CD4-positive, CD25-positive, alpha-beta regulatory T cell (primary cell): ENCODE measurements at places on chromosomes 2 and 18. TPM values are rescaled to one million over a fixed set of nuclear protein-coding genes. Genes with fewer than 3 reads are reported as not detected.
A peak's percentile ranks its signal among the peaks of the same experiment; 100 is the strongest.

DNA sequence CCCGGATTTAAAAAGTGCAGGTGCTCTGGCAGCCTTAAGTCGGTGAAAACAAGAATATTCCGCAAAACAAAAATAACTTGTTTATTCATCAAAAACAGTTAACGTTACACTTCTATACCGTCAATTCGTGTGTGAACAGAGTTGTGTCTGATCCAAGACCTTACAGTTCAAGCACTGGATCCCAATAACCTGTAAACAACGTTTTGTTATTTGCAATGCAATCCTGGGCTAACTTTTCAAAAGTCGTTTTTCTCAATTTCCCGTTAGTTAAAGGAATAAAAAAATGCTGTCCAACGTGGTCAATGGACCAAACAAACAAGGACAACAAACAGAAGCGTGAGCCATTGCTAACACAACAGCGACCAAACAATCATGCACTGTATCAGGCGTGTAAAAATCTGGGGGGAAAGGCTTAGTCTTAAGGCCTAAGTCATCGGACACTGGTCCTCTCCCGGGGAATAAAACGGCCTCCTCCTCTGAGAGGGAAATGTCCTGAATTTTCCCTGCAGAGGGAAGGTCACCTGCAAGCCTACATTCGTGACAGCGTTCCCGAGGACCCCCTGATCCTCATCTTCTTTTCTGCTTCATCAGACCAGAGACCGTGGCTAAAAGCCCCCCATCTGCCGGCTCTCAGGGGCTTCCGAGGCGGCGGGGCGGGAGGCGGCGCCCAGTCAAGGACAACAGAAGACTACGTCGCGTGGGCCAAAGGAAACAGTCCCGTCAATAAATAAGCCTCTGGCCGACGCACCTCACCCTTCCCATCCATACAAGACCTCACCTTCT lies 490 bp downstream of the NDUFS1 start:
- H3K4me1 ChIP-seq: peaks cover 36% of the 10 kb centered on the region
- H3K4me3 ChIP-seq: peak overlapping the region; percentile 96
- DNase-seq: no peak
- H3K27me3 ChIP-seq: no peaks in the 10 kb centered on the region
- peak overlapping the region; percentile 93 for H3K27ac ChIP-seq

Gene YIPF4
- 14.0 TPM for polyA plus RNA-seq

- H3K36me3 ChIP-seq: no peaks in the 10 kb centered on the region
- no peaks in the 10 kb centered on the region for H3K27me3 ChIP-seq
- no peaks in the 10 kb centered on the region for H3K4me1 ChIP-seq
- no peak overlapping the region for H3K27ac ChIP-seq
Measured at GRCh38 chr18:52442686-52443085, 102.7 kb downstream of the DCC start.

Gene MC4R
- polyA plus RNA-seq: not detected

DNA sequence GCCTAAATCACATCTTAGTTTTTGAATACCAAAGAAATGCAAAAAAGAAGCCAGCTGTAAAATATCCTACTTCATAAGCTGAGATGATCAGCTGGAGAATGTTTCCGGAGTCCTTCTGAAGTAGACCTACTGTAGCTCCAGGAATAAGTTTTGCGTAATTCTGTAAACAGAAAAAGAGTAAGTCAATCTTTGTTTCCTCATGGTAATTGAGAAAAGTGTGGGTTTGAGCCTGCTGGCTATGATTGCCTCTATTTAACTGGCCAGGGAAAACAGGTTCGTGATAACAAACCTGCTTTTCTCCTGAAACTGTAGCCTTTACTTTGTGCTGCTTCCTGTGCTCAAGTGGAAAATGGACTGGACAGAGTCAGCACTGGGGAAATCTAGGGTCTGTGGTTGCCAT lies 58.2 kb downstream of the ITGB6 start:
- H3K4me3 ChIP-seq: no peak overlapping the region
- no peaks in the 10 kb centered on the region for H3K36me3 ChIP-seq
- no peaks in the 10 kb centered on the region for H3K4me1 ChIP-seq
- no peak overlapping the region for H3K27ac ChIP-seq

DNA sequence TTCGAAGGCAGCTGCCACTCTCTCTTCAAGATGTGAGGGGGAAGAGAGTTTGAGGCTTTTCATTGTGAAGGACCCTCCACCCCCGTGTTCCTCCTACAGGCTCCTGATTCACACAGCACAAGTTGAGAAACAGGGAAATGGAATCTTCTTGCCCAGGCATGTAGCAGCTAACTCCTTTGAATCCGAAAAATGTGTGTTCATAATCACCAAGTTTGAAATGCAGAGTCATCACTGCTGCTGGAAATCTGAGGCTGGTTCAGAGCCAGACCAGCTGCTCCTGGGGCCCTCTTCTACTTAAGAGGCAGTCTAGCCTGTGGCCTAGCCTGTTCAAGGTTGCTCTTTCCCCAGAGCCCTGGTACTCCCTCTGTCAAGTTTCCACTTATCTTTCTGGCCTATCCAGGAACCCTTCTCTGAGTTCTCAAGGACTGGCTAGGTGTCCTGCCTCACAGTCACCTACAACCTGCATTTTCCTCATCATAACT lies 166.4 kb downstream of the TMEM247 start:
- no peak overlapping the region for H3K27ac ChIP-seq
- no peaks in the 10 kb centered on the region for H3K4me1 ChIP-seq
- H3K4me3 ChIP-seq: no peak overlapping the region
- H3K36me3 ChIP-seq: no peaks in the 10 kb centered on the region
- H3K27me3 ChIP-seq: no peaks in the 10 kb centered on the region

Gene TLX2
- not detected for polyA plus RNA-seq

GRCh38 chr18:22933206-22933965 lies at the start of gene RBBP8:
Gene RBBP8, plus strand, starts transcription at chr18:22933328. Its CDS starts 3,524 bp downstream, at chr18:22936852.
- H3K27me3 ChIP-seq: no peaks in the 10 kb centered on the region
- H3K36me3 ChIP-seq: no peaks in the 10 kb centered on the region
- peaks cover 18% of the 10 kb centered on the region for H3K4me1 ChIP-seq
- H3K27ac ChIP-seq: peak within 1 kb of the TSS; percentile 95
- DNase-seq: peak; percentile 75
- H3K4me3 ChIP-seq: peak within 1 kb of the TSS; percentile 93

GRCh38 chr2:167380094-167380493 lies 491.8 kb downstream of the XIRP2 start:
- H3K27me3 ChIP-seq: no peaks in the 10 kb centered on the region
- DNase-seq: no peak
- no peaks in the 10 kb centered on the region for H3K36me3 ChIP-seq

DNA sequence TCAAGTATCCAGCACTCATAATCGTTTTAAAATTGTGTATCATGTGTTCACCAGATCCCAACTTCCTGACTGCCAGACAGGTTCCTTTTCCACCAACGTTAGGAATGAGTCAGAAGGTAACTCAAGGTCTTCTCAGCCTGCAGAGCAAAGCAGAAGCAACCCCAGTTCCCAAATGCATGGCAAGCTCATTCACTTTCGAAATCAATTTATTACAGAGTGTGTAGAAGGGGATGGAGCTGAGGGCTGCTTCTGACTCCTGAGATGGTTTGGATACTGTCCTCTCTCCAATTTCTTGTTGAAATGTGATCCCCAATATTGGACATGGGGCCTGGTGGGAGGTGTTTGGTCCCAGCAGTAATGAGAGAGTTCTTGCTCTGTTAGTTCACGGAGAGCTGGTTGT lies 114.5 kb downstream of the PIEZO2 start:
- H3K27ac ChIP-seq: no peak overlapping the region
- H3K27me3 ChIP-seq: peaks cover 2% of the 10 kb centered on the region
- no peak overlapping the region for H3K4me3 ChIP-seq
- DNase-seq: no peak
- H3K4me1 ChIP-seq: no peaks in the 10 kb centered on the region
- H3K36me3 ChIP-seq: no peaks in the 10 kb centered on the region

DNA sequence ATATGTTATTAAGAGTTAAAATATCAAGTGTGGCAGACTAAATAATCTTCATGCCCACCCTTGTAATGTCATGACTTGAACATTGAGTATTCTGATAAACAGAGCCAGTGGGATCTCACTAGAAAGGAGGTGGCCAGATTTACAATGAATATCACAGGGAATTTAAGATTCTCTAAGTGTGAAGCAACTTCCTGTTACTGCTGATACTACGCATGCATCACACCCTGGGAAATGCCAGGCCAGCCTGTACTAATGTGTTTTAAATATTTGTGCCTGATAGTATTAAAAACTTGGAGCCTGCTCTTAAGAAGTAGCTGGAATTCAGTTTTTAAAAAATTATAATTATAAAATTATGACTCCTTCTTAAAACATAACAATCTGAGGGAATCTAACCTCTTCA lies 148.3 kb downstream of the LAMA3 start:
- H3K4me3 ChIP-seq: no peak overlapping the region
- no peak for DNase-seq
- no peak overlapping the region for H3K27ac ChIP-seq
- no peaks in the 10 kb centered on the region for H3K27me3 ChIP-seq
- H3K4me1 ChIP-seq: no peaks in the 10 kb centered on the region

DNA sequence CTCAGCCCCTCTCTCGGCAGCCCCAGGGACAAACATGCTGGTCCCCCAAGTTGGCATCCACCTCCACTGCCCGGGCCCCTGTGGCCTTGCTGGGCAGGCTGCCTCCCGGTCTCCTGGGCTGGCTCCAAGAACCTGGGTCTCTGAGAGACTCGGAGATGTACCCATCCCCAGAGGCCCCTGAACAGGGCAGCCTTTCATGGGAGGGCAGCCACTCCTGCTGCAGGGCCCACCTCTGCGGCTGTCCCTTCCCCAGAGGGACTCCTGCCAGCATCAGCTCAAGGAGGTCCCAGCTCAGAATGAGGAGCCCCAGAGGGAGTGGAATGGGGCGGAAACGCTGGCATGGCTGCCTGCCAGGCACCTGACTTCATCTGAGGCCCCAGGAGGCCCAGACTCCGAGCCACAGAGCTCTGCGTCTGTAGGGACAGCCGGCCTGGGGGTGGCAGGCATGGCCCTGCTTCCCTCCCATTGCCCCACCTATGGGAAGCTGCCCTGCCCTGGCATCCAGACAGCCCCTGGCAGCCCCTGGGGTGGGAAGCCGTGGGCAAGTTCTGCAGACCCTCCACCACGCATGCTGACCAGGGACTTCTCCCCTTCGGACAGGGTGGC lies 857 bp upstream of the CROCC2 start:
- no peak overlapping the region for H3K4me3 ChIP-seq
- H3K36me3 ChIP-seq: no peaks in the 10 kb centered on the region
- H3K27ac ChIP-seq: no peak overlapping the region
- no peak for DNase-seq
- H3K4me1 ChIP-seq: no peaks in the 10 kb centered on the region
- no peaks in the 10 kb centered on the region for H3K27me3 ChIP-seq
